ENCODE measurements at places on chromosomes 16 and 17.

GRCh38 chr17:12839042-12839441 lies 49.7 kb downstream of the ARHGAP44 start:
- no peak for DNase-seq

- DNase-seq, result no peak
Measured at GRCh38 chr17:10651927-10652326, 5.2 kb downstream of the MYH3 start.

DNA sequence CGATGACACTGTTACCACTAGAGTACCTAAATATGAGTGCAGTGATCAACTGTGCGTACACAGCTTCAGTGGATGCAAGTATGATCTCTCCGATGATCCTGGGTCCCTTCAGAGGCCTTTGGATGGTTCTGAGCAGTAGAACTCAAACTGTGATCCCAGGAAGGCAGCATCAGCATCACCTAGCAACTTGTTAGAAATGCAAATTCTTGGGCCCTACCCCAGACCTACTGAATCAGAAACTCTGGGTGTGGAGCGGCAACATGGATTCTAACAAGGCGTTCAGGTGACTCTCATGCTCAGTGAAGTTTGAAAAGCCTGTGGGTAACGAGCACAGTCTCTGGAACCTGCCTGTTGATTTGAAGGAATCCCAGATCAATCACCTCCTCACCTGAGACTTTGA lies 25.4 kb downstream of the TOX3 start:
- no peak for DNase-seq

GRCh38 chr17:65389426-65389825 lies 172.0 kb downstream of the AXIN2 start:
- no peak for DNase-seq

DNA sequence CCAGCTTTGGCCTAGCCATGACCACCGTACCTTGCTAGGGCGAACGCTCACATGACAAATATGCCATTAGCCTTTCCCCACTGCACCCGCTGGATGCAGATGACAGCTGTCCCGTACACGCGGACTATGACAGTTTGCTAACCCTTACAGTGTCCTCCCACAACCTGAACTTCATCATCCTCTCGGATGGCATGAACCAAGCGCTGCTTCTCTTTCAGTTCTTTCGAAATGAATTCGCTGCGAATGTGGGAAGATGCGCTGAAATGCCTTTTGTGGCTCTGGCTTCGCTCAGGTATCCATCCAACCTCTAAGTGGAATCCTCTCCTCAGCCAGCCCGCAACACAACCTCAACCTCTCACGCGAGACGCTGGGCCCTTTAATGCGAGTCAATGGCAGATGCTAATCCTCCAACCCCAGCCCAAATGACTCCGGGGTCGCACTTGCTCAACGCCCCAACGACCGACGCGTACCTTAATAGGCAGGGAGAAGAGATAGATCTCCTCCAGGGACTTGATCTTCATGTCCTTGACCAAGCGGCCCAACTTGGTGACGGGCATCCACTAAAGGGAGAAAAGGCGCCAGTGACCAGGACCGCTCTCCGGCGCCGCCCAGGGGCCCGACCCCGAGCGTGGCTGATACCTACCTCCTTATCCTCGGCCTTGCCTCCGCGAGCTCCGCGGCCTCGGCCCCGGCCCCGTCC lies 670 bp downstream of the RPS2 start:
- no peak for DNase-seq

DNA sequence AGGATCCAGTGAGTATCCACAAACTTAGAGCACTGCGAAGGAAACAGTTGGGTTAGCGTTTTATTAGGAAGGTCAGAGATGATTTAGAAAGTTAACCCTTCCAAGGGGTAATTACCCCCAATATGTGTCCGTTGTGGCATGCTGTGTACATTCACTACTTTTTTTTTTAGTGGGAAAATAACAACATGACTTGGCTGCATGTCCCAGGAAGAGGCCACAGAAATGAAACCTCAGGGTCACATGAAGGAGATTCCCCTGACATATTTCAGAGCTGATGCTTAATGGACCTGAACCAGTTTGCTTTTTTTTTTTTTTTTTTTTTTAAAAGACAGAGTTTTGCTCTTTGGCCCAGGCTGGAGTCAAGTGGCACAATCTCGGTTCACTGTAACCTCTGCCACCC lies 167.5 kb downstream of the PRKCA start:
- DNase-seq, result no peak

- DNase-seq, result no peak
Measured at GRCh38 chr16:85458968-85459367, 154.2 kb upstream of the GSE1 start.

GRCh38 chr16:28869201-28869600 lies 5.6 kb downstream of the SH2B1 start:
- no peak for DNase-seq

DNA sequence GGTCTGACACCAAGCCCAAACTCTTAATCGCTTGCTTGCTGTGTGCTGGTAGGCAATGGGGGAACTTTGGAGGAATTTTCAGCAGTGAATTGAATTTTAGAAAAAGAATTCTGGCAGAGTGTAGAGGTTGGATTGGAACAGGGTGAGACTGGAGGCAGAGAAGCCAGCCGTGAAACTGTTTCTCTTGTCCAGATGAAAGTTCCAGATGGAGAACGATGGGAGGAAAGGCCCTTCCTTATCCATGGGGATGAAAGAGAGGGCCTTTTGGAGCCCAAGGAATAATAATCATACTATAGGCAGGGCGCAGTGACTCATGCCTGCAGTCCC lies 26.0 kb downstream of the NEUROD2 start:
- DNase-seq, result no peak

- no peak for DNase-seq
Measured at GRCh38 chr17:29571883-29572681, 3.6 kb downstream of the TP53I13 start.

GRCh38 chr16:30335598-30336474 lies 19.3 kb downstream of the CD2BP2 start:
- DNase-seq, result no peak

DNA sequence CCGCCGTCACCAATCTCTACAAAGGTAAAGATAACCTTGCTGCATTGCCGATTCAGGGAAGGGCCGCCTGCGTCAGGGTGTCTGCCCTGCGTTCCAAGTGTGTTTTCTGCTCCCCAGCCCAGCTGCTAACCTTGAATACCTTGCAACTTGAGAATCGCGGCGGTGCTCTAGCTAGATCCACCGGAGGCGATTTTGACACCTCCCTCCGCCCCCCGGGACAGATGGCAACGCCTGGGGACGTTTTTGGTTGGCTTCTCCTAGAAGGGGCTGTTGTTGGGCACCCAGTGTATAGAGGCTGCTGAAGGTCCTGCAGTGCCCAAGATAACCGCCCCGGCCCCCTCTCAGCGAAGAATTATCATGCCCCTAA lies 1.5 kb downstream of the HAPSTR1 start:
- no peak for DNase-seq

DNA sequence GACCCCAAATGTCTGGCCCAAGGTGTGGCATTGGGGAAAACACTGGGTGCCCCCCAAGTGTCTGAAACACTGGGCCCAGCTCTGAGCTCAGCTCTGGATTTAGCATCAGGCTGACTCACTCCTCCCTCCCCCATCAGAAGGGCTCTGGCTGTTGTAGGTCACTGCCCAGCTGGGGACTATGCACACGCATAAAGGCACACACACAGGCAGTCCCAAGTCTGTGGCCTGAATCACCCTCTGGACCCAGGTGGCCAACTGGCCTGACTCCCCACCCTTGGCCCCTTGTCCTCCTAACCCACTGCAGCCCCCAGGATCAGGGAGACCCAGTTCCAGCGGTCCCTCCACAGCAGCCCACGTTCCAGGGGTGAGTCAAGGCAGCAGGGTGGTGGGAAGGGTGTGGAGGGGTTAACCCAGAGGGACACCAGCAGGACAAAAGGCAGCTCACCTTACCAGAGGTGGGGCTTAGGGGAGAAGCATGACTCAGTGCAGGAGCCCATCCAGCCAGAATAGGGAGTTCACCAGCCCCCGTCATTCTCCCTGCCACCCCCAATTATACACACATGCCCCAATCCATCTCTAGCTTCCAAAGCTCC lies 47.0 kb downstream of the MYO18A start:
- DNase-seq, result no peak

Measured in activated CD4-positive, alpha-beta T cell treated with anti-CD3 and anti-CD28 coated beads, Interleukin-2, amount 50 U/mL, for 24 hours (primary cell).